ENCODE measurements at places on chromosomes 2 and 18. TPM values are rescaled to one million over a fixed set of nuclear protein-coding genes. Genes with fewer than 3 reads are reported as not detected.

ZC3H15 gene
- 63.3 TPM for total RNA-seq

- H3K4me3 ChIP-seq = no peak overlapping the region
- no peak for DNase-seq
- no peaks in the 10 kb centered on the region for H3K36me3 ChIP-seq
- H3K27me3 ChIP-seq = no peaks in the 10 kb centered on the region
- no peaks in the 10 kb centered on the region for H3K4me1 ChIP-seq
- no peak overlapping the region for H3K27ac ChIP-seq
These were observed 364.0 kb upstream of the MEIS1 start for GRCh38 chr2:66070721-66071602.

OTOF gene
- 23.7 TPM for total RNA-seq

DNA sequence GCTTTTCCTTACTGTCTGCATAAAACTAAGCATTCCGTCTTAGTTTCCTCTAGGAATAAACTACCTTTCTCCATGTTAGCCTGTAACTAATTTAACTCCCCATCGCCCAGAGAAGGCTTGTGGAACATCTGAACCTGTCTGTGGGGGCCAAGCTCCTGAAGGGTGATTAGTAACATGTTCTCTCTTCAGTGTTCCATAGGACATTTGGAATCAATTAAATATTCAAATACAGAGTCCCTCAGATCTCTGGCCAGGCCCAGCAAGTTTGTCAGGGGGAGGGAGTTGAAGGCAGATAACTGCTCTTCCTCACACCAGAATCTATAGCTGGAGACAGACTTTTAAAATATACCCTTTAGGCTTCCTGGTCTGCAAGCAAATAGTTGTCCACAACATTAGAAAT is 8.8 kb downstream of the RDH14 start:
- H3K4me1 ChIP-seq = peaks cover under 1% of the 10 kb centered on the region
- no peak overlapping the region for H3K27ac ChIP-seq
- H3K36me3 ChIP-seq = peaks cover 25% of the 10 kb centered on the region
- H3K4me3 ChIP-seq = no peak overlapping the region
- no peaks in the 10 kb centered on the region for H3K27me3 ChIP-seq
